ENCODE measurements at places on chromosomes 6 and 20.

- DNase-seq = peak; percentile 49
Measured at GRCh38 chr6:33856655-33857054, 52.9 kb upstream of the MLN start.

GRCh38 chr6:126718600-126719327 lies 378.8 kb downstream of the CENPW start:
- DNase-seq = no peak

DNA sequence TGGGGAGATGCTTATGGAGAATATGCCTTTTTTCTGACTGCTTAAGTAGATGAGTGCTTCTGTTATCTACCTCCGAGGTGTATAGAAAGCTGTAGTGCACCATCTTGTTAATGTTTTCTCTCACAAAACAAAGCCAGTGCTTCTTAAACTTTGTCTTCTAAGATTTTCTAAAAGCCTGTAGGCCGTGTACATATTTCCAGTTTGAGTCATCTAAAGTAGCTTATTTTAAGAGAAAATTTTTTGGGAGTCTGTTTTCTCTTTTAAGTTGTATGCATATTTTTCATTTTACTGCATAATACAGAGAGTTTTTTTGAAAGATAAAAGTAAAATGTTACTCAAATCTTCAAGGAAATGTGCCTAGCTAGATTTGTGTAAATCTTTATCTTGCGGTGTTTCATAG lies 151.7 kb downstream of the GRIK2 start:
- DNase-seq = no peak

GRCh38 chr6:72855471-72855870 lies 233.6 kb downstream of the KCNQ5 start:
- no peak for DNase-seq

GRCh38 chr20:23515250-23515939 lies 24.5 kb downstream of the CST8 start:
- no peak for DNase-seq

DNA sequence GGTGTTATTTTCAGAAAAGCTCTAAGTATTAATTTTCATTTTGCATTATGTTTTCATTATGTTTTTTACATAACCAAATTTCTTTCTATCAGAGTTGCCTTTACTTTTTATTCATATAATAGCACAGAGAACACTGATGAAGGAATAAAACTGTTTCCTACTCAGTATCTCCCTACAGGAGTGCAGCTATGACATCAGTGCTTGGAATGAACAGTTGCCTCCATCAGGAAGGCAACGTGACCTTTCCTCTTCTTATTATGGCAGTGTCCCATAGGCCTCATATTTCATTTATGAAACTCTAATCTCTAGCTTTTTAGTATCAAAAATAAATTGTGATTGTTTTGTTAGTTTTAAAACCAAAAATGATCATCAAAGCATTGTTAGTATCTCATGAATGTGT lies 712.8 kb downstream of the CD109 start:
- no peak for DNase-seq

DNA sequence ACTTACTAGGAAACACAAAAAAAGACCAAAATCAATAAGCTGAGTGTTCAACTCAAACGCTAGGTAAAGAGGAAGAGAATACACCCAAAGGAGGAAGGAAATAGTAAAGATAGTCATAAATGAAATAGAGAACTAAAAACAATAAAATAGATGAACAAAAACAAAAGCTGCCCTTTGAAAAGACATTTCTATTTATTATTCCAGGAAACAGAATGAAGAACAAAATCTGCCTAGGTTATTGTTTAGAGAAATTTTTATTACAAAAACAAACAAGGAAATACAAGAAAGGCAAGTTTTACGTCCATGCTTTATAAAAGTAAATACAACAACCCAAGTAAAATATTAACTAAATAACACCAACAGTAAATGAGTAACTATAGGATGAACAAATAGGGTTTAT lies 20.1 kb downstream of the HLA-DMB start:
- no peak for DNase-seq

- no peak for DNase-seq
Measured at GRCh38 chr20:21272279-21272678, 30.9 kb upstream of the XRN2 start.
